ENCODE measurements at places on chromosomes 13 and 19. TPM values are rescaled to one million over a fixed set of nuclear protein-coding genes. Genes with fewer than 3 reads are reported as not detected.

- no peak for DNase-seq
Observed at GRCh38 chr13:99652141-99652540, 150.9 kb downstream of the TM9SF2 start.

DNA sequence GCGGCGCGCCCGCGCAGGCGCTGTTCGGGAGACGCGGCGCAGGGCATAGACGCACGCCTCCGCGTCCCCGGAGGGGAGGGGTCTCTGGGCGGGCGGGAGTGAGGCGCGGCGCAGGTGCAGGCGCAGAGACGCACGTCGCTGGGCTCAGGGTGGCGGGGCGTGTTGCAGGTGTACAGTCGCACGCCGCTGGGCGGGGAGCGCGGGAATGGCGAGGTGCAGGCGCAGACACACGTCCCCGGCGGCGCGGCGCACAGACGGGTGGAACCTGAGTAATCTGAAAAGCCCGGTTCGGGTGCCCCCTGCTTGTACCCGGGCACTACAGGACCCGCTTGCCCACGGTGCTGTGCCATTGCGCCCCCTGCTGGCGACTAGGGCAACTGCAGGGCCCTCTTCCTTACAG lies 44.7 kb downstream of the PLPP2 start:
- DNase-seq = no peak

GRCh38 chr19:4510435-4511255 lies 7.6 kb downstream of the PLIN4 start:
- no peak for DNase-seq

DNA sequence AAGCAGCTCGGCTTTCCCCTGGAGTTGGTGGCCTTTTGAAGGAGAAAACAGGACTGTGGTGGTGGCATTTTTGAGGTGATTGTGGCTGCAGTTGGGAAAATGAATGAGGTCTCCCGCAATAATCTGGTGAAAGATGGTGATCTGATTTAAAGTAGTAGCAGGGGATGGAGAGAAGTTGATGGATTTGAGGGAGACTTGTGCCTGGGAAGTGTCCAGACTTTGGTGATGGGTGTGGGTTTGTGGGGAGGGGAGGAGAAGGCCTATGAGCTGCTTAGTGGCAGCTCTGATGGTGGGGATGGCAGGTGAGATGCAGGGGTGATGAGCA lies 4.0 kb upstream of the EPN1 start:
- DNase-seq = no peak

GRCh38 chr13:81697826-81698225 lies 1356.9 kb upstream of the SPRY2 start:
- DNase-seq = no peak

GRCh38 chr13:32150794-32151193 lies 119.2 kb downstream of the FRY start:
- DNase-seq = peak; percentile 81

- DNase-seq = no peak
Observed at GRCh38 chr13:101942038-101942437, 459.8 kb downstream of the FGF14 start.

DNA sequence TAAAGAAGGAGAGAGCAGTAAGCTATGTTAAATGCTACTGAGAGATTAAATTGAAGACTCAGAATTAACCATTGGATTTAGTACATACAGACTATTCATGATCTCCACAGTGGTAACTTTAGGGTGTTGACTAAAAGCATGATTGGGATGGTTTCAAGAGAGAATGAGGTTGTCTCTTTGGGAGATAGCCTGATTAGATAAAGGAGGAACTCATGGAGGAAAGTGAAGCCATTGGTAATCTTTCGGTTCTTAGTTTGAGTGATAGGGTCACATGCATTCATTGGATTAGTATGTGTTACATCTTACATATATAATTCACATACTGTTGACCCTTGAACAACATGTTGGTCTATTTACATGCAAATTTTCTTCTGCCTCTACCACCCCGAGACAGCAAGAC lies 18.8 kb upstream of the KL start:
- DNase-seq = no peak

DNA sequence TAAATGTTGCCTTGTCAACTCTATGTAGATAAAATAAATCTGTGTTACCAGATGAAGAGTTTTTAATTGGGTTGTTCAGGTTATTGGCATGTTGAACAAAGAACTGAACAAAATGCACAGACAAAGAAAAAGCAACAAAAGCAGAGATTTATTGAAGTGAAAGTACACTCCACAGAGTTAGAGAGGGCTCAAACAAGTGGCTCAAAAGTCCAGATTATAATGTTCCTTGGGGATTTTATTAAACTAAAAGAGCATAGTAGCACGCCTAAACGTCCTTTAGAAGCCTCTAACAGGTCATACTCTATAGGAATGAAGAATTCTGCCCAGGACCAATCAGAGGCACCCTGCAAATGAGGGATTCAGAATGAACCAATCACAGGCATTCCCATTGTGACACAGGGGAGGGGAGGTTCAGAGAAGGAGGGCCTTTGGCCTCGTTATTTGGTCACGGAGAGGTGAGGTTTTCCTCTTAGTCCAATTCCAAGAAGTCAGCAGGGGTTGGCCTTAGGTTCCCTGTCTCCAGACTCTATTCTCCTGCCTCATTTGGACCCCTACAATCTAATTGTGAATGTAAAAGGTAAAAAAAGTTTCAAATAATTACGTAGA lies 12.8 kb downstream of the PSMC4 start:
- no peak for DNase-seq

GRCh38 chr13:39073983-39074382 lies 35.7 kb downstream of the NHLRC3 start:
- DNase-seq = no peak

- no peak for DNase-seq
Observed at GRCh38 chr13:80783926-80784565, 443.1 kb upstream of the SPRY2 start.

GRCh38 chr13:28527629-28528028 lies 32.7 kb upstream of the FLT1 start:
- DNase-seq = no peak

- DNase-seq = peak; percentile 51
Observed at GRCh38 chr19:47096721-47097120, 16.9 kb downstream of the ZC3H4 start.

DNA sequence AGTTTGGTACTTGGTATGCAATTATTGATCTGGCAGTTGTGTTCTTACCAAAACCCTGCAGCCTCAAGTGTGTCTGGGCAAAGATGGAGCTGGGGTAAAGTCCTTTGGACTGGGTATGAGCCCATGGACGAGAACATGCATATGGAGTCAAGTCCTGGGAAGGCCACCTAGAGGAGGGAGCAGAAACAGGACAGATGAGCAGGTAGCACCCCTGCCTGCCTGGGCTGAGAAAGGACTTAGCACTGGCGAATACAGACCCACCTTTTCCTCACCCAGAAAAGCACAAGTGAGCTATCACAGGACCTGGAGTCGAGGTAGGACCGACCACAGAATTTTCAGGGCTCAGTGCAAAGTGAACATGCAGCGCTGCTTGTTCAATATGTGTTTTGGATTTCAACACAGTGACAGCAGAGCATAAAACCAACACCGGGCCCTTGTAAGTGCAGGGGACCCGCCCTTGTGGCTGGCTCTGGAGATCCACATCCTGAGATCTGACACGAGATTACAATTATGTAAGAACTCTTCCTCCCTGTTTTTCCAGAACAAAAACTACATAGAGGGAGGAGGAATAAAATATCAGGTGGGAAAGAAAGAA lies 25.9 kb downstream of the IGFL2 start:
- DNase-seq = no peak

- no peak for DNase-seq
Observed at GRCh38 chr19:38549942-38550341, 67.8 kb downstream of the MAP4K1 start.

GRCh38 chr13:111539252-111539651 lies 218.8 kb downstream of the TEX29 start:
- no peak for DNase-seq

- DNase-seq = no peak
Observed at GRCh38 chr13:40589285-40590109, 76.9 kb downstream of the FOXO1 start.

DNA sequence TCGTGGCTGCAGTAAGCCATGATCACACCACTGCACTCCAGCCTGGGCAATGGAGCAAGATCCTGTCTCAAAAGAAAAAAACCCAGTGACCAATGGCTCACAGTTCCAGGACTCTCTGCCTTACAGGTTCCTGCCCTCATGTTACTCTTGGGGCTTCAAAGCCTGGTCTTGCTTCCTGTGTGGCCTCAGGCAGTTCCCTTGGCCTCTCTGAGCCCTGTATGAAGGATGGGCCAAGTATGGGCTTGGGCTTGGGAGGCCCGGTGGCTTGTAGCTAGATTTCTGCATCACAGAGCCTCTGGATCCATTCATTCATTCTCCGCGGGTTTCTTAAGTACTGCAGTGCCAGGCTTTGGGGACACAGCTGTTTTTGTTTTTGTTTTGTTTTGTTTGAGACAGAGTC lies 780 bp upstream of the TSPAN16 start:
- DNase-seq = no peak

GRCh38 chr19:14090509-14091080 lies at the start of gene SAMD1:
TSS of gene SAMD1 (minus strand) at chr19:14090751.
- peak; percentile 96 for DNase-seq

GRCh38 chr13:100525453-100526317 lies 62.9 kb downstream of the GGACT start:
- DNase-seq = no peak

The IZUMO2 gene
- not detected for total RNA-seq

The NTF4 gene
- not detected for total RNA-seq

The RBM42 gene
- 51.0 TPM for total RNA-seq

The IL11 gene
- total RNA-seq = not detected

The CYP2A6 gene
- not detected for total RNA-seq

The RFXAP gene
- 3.7 TPM for total RNA-seq

The CLEC4G gene
- 0.42 TPM for total RNA-seq

The RNF17 gene
- not detected for total RNA-seq

The LILRB2 gene
- 2.7 TPM for total RNA-seq
